Activated naive CD8-positive, alpha-beta T cell treated with anti-CD3 and anti-CD28 coated beads, Interleukin-2, amount 10 ng/mL, durations not matched to agents 7 days and 5 days (primary cell): ENCODE measurements at places on chromosomes 6 and 20. TPM values are rescaled to one million over a fixed set of nuclear protein-coding genes. Genes with fewer than 3 reads are reported as not detected.

- peak; percentile 38 for DNase-seq
Observed at GRCh38 chr6:111871207-111871606, 2.0 kb downstream of the FYN start.

DNA sequence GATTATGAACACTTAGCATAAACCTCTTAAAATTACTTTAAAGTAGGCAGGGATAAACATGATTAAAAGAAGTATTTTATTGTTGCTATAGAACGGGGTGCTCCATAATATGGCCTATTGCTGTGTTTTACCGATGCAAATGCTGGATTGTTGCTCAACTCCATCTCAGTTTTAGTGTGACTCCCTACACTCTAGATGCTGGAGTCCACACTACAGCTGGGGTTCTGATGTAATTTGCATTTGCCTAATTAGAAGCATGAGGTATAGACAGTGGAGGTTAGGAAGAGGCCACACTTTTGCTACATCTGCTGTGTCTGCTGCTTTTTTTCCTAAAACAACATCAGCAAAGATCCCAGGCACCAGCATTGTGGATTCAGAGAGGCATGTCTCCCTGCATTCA is 6.7 kb upstream of the HMGN3 start:
- no peak for DNase-seq

GRCh38 chr6:148538261-148539190 is 195.9 kb downstream of the SASH1 start:
- no peak for DNase-seq

- DNase-seq, result no peak
Observed at GRCh38 chr6:21227486-21227885, 366.1 kb upstream of the SOX4 start.

DNA sequence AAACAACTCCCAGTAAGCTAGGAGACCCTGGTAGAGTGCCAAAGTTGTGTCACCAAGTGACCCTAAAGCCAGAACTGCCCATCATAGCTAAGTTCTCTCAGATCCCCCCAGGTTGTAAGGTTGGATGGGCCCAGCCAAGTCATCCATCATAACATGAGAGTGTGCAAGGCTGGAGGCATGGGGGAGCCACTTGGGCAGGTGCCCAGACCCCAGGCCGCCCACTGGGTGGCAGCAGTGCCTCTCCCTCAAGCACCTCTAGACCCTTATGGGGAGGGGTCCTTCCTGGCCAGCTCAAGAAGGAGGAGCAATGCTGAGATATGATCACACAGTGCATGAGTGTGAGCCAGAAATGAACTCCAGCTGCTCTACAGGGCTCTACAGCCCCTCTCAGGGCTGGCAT is 154.5 kb downstream of the MYLK4 start:
- DNase-seq, result no peak

- no peak for DNase-seq
Observed at GRCh38 chr20:36527331-36528125, 13.8 kb upstream of the MYL9 start.

CYP21A2 gene
- total RNA-seq, result 0.72 TPM

GRCh38 chr20:23387118-23387443 is 25.1 kb downstream of the GZF1 start:
- no peak for DNase-seq

MOG gene
- total RNA-seq, result not detected

PRKN gene
- 1.5 TPM for total RNA-seq
